ENCODE measurements at places on chromosomes 16 and 17.

DNA sequence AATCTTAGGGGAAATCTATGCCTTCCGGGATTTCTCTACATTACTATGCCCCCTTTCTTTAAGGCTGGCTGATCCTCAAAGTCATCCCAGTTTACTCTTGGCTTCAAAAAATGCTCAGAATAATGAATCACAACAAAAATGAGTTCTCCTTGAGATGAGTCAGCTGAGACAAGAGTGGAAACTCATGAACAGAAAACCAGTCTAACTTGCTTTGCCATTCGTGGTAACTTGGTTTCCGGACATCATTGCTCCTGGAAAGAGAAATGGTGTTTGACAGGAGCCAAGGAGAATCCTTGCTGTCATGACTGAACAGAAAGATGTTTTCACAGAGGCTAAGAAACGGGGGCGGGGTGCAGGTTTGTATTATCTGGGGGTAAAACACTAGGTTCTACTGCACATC, 435.6 kb upstream of the DYNLRB2 start:
- no peak for DNase-seq

GRCh38 chr16:56600398-56600999, 7.9 kb upstream of the MT2A start:
- DNase-seq, result no peak

DNA sequence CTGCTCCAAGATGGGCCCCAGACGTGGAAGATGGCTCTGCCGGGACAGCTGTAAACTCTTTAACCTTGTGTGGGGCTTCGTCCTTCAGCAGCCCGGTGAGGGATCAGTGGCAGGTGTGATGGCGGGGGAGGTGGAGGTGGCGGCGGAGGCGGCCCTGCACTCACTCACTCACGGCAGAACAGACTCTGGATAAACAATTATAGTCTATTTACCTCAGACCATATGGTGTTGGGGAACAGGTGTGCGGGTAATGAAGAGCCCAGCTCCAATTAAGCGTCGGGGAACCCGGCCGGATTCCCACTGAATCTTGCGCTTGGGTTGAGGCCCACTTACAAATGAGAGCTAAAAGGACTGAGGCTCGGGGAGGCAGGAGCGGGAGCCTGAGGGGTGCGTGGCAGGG, 104.3 kb upstream of the SDK2 start:
- no peak for DNase-seq

DNA sequence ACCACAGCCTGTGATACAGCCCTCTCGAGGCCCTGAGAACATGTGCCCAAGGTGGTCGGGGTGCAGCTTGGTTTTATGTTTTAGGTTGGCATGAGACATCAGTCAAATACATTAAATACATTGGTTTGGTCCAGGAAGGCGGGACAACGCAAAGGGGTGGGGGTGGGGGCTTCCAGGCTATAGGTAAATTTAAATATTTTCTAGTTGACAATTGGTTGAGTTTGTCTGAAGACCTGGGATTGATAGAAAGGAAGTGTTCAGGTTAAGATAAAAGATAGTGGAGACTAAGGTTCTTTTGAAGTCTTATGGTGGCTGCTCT, 1.2 kb upstream of the ZKSCAN2 start:
- DNase-seq, result no peak

GRCh38 chr17:70420861-70421445, 251.6 kb downstream of the KCNJ2 start:
- no peak for DNase-seq

- DNase-seq, result no peak
Measured at GRCh38 chr17:55212880-55213279, 51.9 kb upstream of the HLF start.
